ENCODE measurements at places on chromosomes 13 and 19.

GRCh38 chr13:46173656-46174055 lies 8.3 kb downstream of the LCP1 start:
- DNase-seq, result no peak

DNA sequence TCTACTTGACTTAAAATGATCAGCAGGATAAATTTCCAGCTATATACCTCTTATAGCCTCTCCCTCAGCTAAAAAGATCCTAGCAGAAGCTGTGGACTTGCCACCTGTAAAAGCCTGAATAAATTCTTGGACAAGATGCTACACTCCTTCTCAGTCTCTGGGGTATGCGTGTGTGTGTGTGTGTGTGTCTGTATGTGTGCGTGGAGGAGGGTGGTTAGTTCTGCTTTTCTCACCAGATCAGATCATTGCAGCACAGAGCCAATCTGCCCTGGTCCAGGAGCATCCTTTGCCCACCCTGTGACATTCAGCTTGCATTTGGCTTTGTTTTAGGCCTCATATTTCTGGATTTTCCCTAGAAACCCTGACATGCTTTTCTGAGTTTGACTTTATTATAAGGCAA lies 438.3 kb downstream of the RFC3 start:
- no peak for DNase-seq

DNA sequence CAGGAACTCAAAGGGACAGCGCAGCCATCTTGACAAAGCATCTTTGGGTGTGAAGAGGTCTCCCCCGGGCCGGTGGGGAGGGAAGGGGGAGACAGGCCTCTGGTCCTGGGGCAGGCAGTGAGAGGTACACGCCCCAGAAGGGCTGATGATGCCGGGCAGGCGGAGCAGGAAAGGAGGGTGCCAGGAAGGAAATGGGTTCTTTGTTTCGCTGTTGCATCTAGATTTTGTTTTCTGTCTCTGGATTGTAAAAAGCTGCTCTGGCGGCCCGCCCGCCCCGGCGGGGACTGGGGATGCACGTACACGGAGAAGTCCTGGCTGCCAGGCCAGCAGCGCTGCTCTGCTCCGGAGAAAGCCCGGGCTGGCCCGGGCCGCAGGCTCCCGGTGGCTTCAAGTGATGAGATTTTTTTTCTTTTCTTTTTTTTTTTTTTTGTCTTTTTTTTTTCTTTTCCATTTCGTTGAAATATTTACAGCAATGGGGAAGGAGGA lies 13.2 kb upstream of the ASF1B start:
- DNase-seq, result no peak

- DNase-seq, result no peak
Measured at GRCh38 chr19:29321116-29321515, 108.2 kb upstream of the UQCRFS1 start.

GRCh38 chr13:81957121-81957520 lies 1616.2 kb upstream of the SPRY2 start:
- peak; percentile 1 for DNase-seq

DNA sequence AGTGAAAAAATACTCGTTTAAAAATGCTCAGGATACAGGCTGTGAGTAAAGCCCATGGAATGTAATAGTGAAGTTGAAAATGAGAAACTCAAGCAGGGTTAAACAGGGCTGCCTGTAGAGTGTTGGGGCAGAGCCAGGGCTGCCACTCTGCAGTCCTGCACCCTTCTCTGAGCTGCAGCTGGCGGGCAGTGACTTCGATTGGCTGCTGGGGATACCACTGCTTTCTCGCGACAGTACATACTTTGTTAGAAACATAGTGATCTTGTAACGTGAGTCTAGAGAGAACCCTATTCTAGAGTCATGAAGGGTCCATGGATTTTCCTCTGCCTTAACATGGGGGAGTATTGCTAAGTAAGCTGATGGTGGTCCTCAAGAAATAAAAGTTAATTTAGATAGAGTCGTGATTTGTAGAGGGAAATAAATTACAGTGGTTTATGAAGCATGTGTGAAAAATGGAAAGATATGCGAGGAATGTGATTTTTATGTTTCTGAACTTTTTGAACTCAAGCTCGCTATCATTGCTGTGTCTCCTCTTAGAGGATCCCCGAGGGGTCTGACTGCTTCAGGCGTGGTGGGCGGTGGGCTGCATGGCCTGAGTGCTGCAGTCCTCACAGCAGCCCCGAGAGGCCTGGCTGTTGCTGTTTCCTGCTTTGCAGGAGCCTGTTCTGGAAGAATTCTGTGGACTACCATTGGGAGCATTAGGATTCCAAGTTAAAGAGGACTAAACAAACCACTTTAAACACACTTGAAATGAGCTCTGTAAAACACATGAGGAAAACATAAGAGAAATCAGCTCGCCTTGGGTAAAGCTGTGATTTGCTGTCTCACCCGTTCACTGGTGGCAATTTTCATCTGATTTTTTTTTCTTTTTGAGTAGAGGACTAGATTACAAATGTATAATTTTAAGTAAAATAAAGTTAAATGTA lies 95.7 kb downstream of the ARHGEF7 start:
- peak; percentile 85 for DNase-seq

- no peak for DNase-seq
Measured at GRCh38 chr13:48624858-48625257, 28.9 kb upstream of the CYSLTR2 start.

DNA sequence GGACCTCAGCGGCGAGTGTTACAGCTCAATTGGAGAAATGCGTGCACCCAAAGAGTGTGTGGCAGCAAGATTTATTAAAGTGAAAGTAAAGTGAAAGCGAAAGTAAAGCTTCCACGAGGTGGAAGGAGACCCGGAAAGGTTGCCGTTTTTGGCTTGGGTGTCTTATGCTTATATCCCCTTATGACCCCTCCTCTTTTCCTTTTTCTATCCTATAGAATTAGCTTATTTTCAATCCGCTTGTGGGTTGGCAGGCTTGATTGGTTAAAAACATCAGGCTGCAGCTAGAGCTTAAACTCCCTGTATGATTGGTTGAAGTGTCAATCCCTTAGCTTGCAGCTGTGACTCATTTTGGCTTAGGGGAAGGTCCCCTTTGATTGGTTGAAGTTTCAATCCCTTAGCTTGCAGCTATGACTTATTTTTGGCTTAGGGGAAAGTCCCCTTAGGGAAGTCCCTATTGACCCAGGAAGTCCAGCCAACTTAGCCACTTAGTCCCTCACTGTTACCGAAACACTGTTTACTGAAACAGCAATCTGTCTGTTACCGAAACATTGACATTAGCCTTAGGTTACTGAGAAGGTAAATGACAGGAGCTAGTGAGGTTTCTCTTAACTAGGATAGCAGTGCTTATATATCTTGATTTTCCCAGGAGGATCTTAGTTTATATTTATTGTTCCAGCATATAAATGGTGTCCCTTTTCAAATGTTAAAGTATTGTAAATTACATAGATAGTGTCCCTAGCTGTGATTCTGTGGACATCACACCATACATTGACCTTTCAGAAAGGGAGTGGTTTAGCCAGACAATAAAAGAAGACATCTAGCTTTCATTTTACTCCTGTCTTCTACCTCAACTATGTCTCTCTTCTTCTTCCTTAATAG lies 575.8 kb downstream of the DACH1 start:
- DNase-seq, result peak; percentile 87

GRCh38 chr19:33150852-33151518 lies 19.1 kb downstream of the WDR88 start:
- DNase-seq, result peak; percentile 11

DNA sequence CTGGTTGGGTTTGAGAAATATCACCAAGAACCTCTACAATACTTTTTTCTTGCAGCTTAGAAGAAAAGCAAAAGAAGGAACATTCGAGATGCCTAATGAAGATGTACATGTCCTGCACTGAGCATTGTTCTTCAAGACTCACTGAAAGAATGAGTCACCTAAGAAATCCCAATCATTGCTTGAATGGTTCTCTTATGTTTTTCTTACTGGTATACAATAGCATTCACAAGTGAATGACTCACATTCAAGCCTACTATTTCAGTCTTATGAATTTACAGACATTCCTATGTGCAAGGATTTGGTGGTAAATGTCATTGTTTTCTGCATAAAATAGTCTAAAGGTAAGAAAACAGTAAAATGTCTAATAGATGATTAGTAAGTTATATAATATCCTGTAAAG lies 594.6 kb downstream of the PCDH9 start:
- peak; percentile 90 for DNase-seq

- no peak for DNase-seq
Measured at GRCh38 chr13:66803013-66803807, 426.9 kb downstream of the PCDH9 start.

DNA sequence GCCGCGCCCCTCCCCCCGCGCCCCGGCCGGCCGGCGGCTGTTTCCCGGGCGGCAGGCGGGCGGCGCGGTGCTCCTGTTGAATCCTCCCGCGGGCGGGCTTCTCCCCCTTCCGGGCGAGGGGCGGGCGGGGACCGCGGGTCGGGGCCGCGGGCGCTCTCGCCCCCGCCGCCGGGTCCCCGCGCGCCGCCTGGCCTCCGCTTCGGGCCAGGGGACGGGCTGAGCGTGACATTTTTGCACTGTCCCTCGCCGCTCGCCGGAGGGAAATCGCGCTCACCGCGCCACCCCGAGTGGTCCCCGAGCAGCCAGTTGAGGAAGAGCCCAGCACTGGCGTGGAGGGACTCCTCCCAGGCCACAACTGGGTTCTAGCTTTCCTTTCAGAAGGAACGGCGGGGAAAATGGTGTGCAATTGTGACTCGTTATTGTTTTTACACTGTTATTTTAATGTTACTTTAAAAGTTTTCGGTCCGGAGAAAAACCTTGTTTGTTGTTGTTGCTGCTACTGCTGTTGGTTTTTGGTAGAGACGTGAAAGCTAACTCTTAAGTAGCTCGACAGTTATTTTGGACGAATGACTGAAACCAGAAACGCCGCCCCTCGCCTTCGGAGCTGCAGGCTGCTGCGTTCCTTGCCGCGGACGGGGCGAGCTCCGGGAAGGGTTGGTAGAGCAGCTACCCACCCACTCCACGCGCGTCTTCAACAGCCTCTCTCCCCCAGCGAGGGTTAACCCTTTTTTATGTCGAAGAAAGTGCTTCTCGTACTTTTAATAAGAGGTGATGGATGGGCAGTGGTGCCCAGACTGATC lies 959 bp downstream of the PDS5B start:
- peak; percentile 61 for DNase-seq

GRCh38 chr19:12163826-12164225 lies 930 bp downstream of the ZNF136 start:
- DNase-seq, result peak; percentile 36

GRCh38 chr13:113403255-113404104 lies 39.5 kb upstream of the GRTP1 start:
- DNase-seq, result no peak

GRCh38 chr13:47594833-47595232 lies 406.2 kb downstream of the SUCLA2 start:
- peak; percentile 19 for DNase-seq

GRCh38 chr19:23817519-23817918 lies 58.8 kb upstream of the ZNF681 start:
- DNase-seq, result peak; percentile 57

- DNase-seq, result no peak
Measured at GRCh38 chr19:3066482-3067049, 4.3 kb upstream of the TLE5 start.

DNA sequence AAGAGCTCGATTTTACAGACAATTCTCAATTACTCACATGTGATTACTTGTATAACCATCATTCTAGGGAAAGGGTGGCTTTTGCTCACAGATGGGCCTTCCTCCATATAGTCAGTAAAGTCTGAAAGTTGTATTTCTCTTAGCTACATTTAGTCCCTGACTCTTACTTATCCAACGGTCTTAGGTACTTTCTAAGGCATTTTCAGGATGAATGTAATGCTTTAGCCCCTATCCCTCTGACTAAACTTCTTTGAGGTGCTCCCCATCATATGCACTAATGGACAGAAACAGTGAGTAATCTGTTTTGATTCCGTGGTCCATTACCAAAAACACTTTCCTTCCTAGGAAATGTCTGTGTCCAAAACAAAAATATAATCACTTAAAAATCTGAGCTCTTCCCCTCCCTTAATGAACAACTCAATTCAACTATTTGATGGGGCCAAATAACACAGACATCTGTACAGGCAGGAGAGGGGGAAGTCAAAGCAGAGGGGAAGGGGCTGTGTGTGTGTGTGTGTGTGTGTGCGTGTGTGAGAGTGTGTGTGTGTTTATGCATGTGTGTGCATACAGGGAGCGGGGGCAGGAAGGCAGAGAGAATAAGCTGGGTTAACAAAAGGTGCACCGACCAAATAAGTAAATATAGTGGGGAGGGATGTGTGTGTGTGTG lies 84.9 kb downstream of the USP12 start:
- peak; percentile 13 for DNase-seq

- peak; percentile 69 for DNase-seq
Measured at GRCh38 chr19:41449079-41449864, 6.3 kb downstream of the ERICH4 start.

- no peak for DNase-seq
Measured at GRCh38 chr13:75766636-75767035, 130.5 kb downstream of the LMO7 start.

DNA sequence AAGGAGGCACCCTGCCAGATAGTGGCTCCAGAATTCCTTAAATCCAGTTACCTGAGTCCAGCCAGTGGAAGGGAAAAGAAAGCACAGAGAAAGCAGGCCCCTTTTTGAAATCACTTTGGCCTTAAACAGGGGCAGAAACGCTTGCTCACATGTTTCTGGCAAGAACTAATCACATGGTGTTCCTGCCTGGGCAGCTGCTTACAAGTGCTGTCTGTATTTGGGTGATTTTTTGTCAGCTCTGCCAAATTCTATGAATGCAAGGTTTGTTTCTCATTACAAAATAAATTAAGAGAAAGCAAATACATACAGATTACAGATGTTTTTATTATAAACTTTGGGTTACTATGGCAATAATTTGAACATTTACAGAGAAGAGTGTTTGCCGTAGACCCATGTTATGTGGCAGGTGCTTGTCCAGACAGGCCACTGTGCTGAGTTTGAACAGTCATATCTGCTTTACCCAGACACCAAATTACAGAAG lies 1237.8 kb downstream of the SLITRK5 start:
- no peak for DNase-seq

DNA sequence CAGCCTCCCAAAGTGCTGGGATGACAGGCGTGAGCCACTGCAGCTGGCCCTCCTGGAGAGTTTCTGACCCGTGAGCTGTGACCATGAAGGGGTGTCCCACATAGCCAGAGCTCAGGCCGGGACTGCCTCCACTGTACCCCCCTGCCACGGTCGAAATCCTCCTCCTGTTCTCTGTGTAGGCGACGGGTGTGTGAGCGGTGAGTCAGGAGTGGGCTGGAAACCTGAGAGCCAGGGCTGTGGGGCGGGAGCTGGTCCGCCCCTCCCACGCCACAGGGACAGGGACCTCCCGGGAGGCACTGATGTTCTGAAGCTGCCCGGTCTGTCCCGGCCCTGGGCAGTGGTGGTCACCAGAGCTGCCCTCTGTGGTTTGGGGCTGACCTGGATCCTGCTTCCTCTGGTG lies 3.9 kb downstream of the WDR18 start:
- no peak for DNase-seq

All from kidney tubule cell (primary cell).